ENCODE measurements at places on chromosomes 12 and 14. TPM values are rescaled to one million over a fixed set of nuclear protein-coding genes. Genes with fewer than 3 reads are reported as not detected.

Gene P2RX2
- total RNA-seq, result 0.16 TPM

Gene DPF3
- total RNA-seq, result 1.6 TPM

Gene CYP27B1
- not detected for total RNA-seq

Gene DNAI7
- total RNA-seq, result 1.2 TPM

Gene ABCC9
- 28.2 TPM for total RNA-seq

Gene APOF
- total RNA-seq, result not detected

Gene LUM
- total RNA-seq, result 85.2 TPM

GRCh38 chr14:73221945-73222344, 15.4 kb upstream of the PAPLN start:
- H3K4me1 ChIP-seq, result peaks cover 17% of the 10 kb centered on the region
- no peak overlapping the region for H3K4me3 ChIP-seq
- H3K27me3 ChIP-seq, result no peaks in the 10 kb centered on the region
- no peak overlapping the region for H3K27ac ChIP-seq
- no peak for DNase-seq

DNA sequence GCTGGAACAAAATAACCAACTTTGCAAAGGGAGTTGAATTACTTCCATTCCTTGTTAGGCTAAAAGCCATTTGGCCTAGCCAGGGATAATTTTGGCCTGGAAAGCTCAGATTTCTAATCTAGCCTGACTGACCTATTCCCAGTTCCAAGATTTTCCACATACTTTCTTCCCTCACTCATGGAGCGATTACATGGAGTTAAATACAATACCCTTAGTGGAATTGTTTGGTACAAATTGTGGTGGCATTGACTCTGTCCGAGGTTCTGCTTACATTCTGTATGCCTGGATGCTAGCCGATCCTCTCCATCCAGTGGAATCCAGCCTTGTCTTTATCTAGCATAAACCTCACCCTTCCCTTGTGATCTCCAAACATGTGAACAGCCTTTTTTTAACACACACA, 965.1 kb downstream of the DIO2 start:
- no peak overlapping the region for H3K27ac ChIP-seq
- no peak for DNase-seq
- no peaks in the 10 kb centered on the region for H3K27me3 ChIP-seq
- H3K4me1 ChIP-seq, result no peaks in the 10 kb centered on the region

GRCh38 chr14:29663281-29663801, 264.3 kb downstream of the PRKD1 start:
- no peak for DNase-seq
- H3K4me3 ChIP-seq, result no peak overlapping the region
- no peaks in the 10 kb centered on the region for H3K36me3 ChIP-seq
- no peaks in the 10 kb centered on the region for H3K4me1 ChIP-seq

- H3K4me1 ChIP-seq, result no peaks in the 10 kb centered on the region
- no peaks in the 10 kb centered on the region for H3K36me3 ChIP-seq
- H3K27ac ChIP-seq, result no peak overlapping the region
- no peaks in the 10 kb centered on the region for H3K27me3 ChIP-seq
- no peak overlapping the region for H3K4me3 ChIP-seq
- no peak for DNase-seq
These were observed 61.8 kb upstream of the RIN3 start for GRCh38 chr14:92451755-92452154.

- no peak for DNase-seq
- no peak overlapping the region for H3K4me3 ChIP-seq
- H3K27ac ChIP-seq, result no peak overlapping the region
- no peaks in the 10 kb centered on the region for H3K36me3 ChIP-seq
- H3K4me1 ChIP-seq, result no peaks in the 10 kb centered on the region
These were observed 89.3 kb upstream of the ALX1 start for GRCh38 chr12:85190728-85191127.

DNA sequence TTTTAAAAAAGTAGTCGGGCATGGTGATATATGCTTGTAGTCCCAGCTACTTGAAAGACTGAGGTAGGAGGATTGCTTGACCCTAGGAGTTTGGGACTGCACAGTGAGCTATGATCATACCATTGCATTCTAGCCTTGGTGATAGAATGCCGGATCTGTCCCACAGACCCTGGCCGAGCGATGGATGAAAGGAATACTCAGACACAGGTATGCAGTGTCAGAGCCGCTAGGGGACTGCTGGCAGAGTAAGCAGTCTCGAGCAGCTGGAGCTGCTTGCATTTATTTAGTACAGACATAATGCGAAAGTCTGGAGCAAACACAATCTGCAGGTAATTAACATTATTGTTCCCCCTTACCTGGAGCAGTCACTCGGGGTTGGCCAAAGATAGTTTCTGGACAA, 18.6 kb downstream of the AICDA start:
- H3K4me3 ChIP-seq, result no peak overlapping the region
- H3K27ac ChIP-seq, result no peak overlapping the region
- H3K36me3 ChIP-seq, result no peaks in the 10 kb centered on the region
- no peaks in the 10 kb centered on the region for H3K4me1 ChIP-seq
- H3K27me3 ChIP-seq, result no peaks in the 10 kb centered on the region
- DNase-seq, result no peak

- no peak overlapping the region for H3K4me3 ChIP-seq
- H3K36me3 ChIP-seq, result no peaks in the 10 kb centered on the region
- no peaks in the 10 kb centered on the region for H3K27me3 ChIP-seq
- DNase-seq, result no peak
- H3K4me1 ChIP-seq, result peaks cover 27% of the 10 kb centered on the region
These were observed 28.8 kb upstream of the BHLHE41 start for GRCh38 chr12:26153421-26154154.

DNA sequence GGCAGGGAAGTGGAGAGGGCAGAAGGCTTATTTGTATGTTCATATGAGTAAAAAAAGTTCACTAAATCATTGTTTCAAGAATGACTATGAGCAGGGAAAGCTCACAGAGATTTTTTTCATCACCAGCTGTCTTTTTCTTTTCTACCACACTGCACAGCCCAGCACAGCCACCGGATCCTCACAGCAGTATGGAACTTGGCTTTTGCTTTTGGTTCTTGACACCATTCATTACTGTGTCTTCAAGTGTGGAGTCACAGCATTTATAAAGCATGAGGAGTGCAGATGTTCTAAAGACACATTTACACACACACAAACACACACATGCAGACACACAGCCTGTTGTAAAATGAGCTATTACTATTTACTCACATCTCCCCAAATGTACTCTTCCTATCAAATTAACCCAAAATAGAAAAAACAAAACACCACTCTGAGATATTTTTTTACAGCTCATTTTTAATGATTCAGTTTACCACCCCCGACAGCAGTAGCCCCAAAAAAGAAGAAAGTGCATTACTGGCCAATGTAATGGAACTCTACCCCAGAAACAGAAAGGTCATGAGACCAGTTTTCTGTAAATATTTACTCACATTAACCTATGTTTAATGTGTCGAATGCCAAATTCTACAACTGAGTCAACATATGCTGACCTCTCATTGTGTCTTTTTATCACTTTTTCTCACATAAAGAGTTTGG, 60.5 kb downstream of the BTG1 start:
- H3K4me3 ChIP-seq, result no peak overlapping the region
- H3K27me3 ChIP-seq, result no peaks in the 10 kb centered on the region
- H3K27ac ChIP-seq, result no peak overlapping the region
- no peaks in the 10 kb centered on the region for H3K36me3 ChIP-seq
- H3K4me1 ChIP-seq, result no peaks in the 10 kb centered on the region

- no peaks in the 10 kb centered on the region for H3K27me3 ChIP-seq
- no peaks in the 10 kb centered on the region for H3K36me3 ChIP-seq
- no peak overlapping the region for H3K27ac ChIP-seq
These were observed 6.8 kb downstream of the CPNE6 start for GRCh38 chr14:24078146-24078545.

GRCh38 chr12:101727098-101727497, 12.2 kb downstream of the SYCP3 start:
- no peak overlapping the region for H3K27ac ChIP-seq
- no peaks in the 10 kb centered on the region for H3K4me1 ChIP-seq
- H3K36me3 ChIP-seq, result no peaks in the 10 kb centered on the region
- no peak for DNase-seq

- H3K36me3 ChIP-seq, result peaks cover 8% of the 10 kb centered on the region
- H3K27ac ChIP-seq, result peak overlapping the region; percentile 88
- no peaks in the 10 kb centered on the region for H3K4me1 ChIP-seq
These were observed 371 bp downstream of the CHD8 start for GRCh38 chr14:21455592-21455911.

DNA sequence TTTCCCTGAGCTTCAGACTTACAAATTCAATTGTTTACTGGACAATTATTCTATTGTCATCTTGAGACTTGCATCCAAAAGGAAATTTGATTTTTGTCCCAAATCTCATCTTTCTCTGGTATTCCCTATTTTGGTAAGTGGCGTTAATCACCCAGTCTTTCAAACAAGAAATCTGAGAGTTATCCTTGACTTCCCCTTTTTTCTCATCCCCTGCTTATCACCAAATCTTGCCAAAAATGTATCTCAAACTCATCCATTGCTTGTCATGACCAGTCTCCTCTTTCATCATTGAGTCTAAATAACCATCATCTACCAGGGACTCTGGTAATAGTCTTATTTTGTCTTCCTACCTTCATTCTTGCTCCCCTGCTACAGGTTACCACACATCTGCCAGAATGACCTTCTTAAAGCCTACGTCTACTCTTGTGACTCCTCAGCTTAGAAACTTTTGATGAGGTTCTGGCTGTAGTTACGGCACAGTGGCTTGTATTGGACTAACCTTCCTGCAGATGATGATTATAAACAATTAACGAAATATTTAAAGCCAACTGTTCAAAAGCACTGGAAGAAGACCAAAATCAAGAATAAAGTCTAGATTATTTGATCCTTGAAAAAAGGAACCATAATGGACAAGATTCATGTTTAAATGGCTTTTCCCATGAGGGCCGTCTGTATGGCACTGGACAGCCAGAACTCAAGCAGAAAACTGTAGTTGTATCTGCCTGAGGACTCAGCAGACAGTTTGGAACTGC, 9.0 kb upstream of the ANO2 start:
- DNase-seq, result no peak
- H3K36me3 ChIP-seq, result no peaks in the 10 kb centered on the region
- no peak overlapping the region for H3K4me3 ChIP-seq
- H3K27ac ChIP-seq, result no peak overlapping the region
- peaks cover 12% of the 10 kb centered on the region for H3K27me3 ChIP-seq

- no peaks in the 10 kb centered on the region for H3K27me3 ChIP-seq
- no peaks in the 10 kb centered on the region for H3K4me1 ChIP-seq
- no peak overlapping the region for H3K27ac ChIP-seq
- DNase-seq, result no peak
- H3K36me3 ChIP-seq, result peaks cover 61% of the 10 kb centered on the region
These were observed 16.2 kb downstream of the AACS start for GRCh38 chr12:125081427-125081826.
